Activated naive CD4-positive, alpha-beta T cell treated with anti-CD3 and anti-CD28 coated beads, Interleukin-2, amount 50 U/mL, for 72 hours (primary cell): ENCODE measurements at places on chromosomes 11 and 22.
A peak's percentile ranks its signal among the peaks of the same experiment; 100 is the strongest.

DNA sequence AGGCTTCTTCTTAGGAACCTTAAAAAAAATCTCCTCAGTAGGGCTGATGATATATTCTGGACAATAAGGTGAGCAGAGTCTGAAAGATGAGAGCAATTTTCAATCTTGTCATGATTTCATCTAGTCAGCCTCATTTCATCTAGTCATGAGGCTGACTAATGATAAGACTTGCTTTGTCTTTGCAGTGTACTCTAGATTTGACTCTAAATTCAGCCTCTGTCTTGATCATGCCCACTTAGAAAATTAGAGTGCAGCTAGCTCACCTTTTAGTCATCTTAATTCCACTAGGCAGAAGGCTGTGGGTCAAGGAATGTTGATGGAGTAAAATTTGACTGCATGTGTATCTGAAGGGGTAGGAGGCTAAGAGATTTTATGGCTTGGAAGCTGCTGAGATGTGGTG lies 5.5 kb downstream of the EHF start:
- DNase-seq = no peak

DNA sequence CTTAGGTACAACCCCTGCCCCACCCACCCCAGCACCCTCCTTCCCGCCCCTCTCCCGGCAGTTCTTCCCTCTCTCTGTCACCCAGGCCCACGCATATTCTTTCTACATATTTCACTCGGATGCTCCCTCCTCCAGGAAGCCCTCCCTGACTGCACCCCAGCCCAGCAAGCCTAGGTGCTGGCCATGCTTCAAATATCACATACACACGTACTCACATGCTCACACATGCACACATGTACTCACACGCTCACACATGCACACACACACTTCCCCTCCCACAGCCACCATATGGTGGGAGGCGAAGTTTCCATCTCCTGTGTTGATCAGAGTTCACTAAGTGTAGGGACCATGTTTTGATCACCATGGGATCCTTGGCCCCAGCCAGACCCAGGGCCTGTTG lies 90.4 kb downstream of the WNT7B start:
- peak; percentile 42 for DNase-seq

- DNase-seq = no peak
Measured at GRCh38 chr11:68826726-68827125, 15.0 kb downstream of the CPT1A start.

DNA sequence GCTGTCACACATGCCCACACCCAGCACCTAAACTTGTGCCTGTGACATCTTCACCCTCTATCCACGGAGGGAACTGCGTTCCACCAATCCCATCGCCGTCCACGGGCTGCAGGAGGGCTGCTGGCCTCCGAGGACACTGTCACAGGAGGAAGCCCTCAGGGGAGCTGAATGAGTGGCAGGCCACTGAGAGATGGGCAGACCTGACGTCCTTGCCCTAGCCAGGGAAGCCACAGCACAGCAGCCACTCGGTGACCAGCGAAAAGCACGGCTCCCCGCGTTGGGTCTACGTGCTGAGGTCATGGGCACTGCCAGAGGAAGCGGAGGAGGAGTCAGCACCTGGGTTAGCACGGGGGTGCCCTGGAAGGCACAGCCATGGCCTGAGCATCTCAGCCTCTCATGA lies 50.5 kb downstream of the IGSF9B start:
- DNase-seq = peak; percentile 41

DNA sequence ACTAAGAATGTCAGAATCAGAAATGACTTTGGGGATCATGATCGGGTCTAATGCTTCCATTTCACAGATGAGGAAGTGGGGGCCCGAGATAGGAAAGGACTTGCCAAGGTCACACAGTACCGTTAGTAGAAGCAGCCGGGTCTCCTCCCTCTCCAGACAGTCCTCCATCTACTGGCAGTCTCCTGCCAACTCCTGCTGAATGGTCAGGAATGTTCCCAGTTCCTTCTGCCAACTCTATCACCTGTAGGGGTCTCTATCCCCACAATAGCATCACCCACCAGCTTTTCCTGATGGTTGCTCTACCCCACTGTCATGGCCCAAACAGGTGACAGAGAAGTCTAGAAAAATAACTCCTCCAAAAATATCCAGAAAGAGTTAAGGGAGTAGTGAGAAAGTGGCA lies 23.9 kb upstream of the CCDC86 start:
- DNase-seq = no peak

DNA sequence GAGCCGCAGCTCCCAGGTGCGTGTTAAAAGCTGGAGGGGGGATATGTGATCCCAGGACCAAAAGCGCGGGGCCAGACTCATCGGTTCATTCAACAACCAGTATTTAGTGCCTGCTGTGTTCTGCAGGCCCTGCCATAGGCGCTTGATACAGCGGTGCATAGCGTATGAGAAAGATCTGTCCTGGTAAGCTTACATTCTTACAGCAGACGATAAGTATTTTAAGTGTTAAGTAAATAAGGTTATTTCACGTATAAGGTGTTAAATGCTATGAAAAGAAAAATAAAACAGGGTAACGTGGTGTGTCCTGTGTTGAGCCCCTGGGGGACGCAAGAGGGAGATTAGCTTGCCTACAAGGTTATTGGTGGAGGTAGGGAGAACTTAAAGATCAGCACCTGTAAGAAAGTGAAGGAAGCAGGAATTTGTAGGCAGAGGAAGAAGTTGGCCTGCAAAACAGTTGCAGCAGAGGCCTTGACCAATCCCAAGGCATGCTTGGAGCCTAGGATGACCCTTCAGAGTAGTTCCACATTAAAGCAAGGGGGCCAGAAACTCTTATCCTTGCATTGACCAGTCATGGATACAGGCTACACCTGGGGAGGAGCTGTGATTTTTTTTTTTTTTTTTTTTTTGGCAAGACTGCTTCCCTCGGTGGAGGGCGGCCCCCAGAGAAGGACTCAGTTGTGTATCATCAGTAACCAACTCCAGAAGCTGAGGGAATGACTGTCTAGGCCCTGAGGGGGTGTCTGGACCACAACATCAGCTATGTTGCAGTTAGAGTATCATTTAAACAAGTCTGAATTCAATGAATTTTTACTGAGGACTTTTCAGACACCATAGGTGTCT lies 487 bp upstream of the LIPT2 start:
- DNase-seq = no peak

DNA sequence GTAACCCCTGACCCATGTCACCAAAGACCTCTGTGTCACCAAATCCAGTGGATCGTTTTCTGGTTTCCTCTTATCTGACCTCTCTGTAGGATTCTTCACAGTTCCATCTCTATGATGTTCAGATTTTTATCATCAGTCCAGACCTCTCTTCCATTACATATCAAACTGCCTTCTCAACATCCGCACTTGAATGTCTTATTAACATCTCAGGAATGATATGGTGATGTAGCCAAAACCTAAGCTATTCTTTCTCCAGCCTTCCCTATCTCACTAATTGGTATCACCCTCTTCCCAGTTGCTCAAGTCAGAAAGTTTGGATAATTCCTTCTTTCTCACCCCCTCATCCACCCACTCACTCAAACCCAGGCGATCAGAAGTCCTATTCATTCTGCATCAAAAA lies 13.4 kb downstream of the APLNR start:
- no peak for DNase-seq

DNA sequence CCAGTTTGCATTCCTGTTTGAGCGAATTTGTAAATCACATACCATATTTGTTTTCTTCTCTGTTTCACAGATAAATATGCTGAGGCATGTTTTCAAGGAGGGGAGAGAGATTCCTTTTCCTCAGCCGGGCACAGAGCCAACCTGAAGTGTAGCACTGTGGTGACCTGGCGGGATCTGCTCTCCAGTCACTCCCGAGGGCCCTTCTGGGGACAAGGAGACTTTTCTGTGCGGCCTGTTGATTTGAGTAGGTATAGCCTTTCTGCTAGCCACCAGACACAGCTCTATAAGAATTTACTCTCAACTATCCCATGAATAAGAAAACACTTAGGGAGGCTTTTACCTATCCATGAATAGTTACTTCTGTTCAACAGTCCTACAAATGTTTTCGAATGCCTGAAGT lies 63.5 kb upstream of the FDX1 start:
- DNase-seq = no peak

DNA sequence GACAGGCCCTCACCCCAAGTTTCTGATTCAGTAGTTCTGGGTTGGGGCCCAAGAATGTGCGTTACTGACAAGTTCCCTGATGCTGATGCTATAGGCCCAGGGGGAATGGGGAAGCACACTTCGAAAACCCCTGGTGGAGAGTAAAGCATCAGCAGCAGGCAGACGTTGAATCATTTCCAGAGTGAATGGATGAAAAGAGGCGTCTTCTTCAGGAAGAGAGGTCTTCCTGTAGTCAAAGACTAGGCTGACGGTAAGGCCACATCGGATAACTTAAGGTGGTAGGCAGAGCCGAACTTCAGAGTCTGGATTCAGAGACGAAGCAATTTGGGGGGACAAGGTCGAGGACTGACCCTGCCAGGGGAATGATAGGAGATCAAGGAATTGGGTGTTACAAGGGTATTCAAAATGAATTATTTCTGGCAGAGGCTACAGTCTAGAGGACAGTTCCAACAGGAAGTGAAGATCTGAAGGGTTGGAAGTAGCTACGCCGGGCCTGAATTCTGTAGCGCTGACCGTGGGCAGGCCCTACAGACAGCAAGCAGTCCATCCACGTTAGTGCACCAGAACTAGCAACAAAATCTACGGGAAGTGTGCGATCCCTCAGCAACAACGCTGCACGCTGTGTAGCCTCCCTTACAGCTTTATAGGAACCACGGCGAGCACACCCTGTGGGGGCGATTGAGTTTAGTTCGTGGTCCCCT lies 862 bp upstream of the CENATAC start:
- peak; percentile 68 for DNase-seq

- no peak for DNase-seq
Measured at GRCh38 chr11:107482234-107482633, 24.6 kb upstream of the CWF19L2 start.

- no peak for DNase-seq
Measured at GRCh38 chr22:21857481-21857914, 9.9 kb downstream of the MAPK1 start.

- DNase-seq = no peak
Measured at GRCh38 chr11:6229911-6230310, 4.5 kb downstream of the FHIP1B start.

- no peak for DNase-seq
Measured at GRCh38 chr11:59368238-59369022, 9.7 kb downstream of the OR5AN1 start.

DNA sequence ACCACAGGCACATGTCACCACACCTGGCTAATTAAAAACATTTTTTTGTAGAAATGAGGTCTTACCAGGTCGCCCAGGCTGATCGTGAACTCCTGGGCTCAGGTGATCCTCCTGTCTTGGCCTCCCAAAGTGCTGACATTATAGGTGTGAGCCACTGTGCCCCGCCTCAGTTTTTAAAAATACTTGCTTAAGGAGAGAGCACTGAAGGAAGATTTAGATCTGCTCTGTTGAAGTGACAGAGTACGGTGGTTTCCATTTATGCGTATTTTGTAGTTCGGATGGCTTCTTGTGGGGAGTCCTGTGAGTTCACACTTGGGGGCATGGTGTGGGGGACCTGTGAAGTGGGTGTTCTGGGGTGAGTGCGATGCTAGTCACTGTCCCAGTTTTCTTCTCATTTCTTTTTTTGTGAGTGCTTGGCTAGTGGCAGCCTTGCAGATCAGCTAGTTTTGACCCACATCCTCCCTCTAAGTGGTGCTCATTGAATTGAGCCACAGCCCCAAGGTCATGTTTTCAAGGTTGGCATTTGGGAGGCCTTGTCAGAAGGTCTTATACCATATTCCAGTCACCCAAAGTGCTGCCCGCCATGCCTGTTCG lies 31.5 kb downstream of the PTPRJ start:
- DNase-seq = peak; percentile 73

DNA sequence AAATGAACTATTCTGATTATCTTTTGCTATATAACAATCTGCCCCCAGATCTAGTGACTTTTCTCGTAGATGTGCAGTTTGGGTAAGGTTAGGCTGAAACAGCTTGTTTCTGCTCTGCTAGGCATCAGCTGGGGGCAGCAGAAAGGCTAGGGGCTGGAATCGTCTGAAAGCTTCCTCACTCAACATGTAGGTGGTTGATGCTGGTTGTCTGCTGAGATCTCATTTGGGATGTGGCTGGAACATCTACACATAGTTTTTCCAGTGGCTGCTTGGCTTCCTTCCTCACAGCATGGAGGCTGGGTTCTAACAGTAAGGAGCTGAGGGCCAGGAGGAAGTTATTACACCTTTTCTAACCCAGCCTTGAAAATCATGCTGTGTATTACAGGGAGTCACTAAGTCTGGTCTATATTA lies 30.2 kb downstream of the USP47 start:
- no peak for DNase-seq

DNA sequence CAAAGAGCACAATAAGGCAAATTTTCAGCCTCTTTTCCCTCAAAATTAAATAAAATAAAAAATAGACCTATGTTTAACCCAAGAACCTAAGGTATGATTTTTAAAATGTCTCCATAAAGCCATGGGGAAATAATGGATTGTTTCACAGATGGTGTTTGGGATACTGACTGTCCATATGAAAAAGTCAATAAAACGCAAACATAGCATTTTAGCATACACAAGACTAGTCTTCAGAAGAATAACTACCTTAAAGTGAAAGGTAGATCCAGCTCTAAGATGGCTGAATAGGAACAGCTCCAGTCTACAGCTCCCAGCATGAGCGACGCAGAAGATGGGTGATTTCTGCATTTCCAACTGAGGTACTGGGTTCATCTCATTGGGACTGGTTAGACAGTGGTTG lies 16.1 kb downstream of the PTH start:
- no peak for DNase-seq

DNA sequence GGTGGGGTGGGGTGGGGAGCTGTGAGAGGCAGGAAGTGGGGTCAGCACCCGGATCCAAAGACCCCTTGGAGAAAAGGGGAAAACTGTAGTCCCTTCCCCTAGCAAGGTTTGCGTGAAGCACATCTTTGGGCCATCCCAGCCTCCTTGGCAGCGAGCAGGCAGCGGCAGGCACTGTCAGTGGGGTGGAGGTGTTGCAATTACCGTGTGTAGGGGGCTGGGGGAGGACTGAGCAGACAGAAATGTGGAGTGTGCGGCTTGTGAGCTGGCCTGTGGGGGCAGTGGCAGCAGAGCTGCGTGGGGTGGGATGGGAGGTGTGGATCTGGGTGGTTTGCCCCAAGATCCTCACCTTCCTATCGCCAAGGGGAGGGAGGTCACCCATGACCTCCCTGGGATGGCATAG lies 16.4 kb downstream of the DAGLA start:
- DNase-seq = no peak

- no peak for DNase-seq
Measured at GRCh38 chr11:32137869-32138268, 47.0 kb downstream of the RCN1 start.

DNA sequence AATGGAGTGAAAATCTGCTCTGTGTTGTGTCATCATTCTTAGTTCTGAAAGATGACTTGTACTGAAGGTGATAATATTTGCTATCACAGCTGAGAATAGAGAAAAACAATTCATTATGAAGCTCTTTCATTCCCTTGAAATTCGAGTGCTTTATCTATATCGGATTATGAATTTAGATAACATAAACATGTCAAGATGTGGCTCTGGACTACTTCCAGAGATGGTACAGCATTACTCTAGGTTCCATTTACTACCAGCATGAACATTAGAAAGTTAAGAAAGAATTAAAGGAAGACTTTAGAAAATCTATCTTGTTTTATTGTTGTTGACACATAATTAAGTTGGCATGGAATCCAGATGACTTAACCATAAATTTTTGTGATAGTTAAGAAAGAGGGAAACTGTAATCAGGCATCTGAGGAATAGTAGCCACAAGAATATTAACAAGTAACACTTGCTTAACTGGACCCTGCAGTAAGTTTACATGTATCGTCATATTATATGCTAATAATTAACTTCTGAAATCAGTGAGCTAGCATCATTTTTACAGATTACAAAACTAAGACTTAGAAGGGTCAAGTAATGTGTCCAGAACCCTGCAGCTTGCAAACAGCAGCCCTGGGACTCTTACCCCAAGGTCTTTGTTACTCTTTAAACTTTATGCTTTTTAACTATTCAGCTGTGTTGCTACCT lies 182.6 kb downstream of the DDX10 start:
- DNase-seq = no peak
